Fibroblast of lung (primary cell): ENCODE measurements at places on chromosomes 16 and 17.

- peak; percentile 98 for DNase-seq
These were observed 83.4 kb downstream of the GAS7 start for GRCh38 chr17:10114931-10115535.

DNA sequence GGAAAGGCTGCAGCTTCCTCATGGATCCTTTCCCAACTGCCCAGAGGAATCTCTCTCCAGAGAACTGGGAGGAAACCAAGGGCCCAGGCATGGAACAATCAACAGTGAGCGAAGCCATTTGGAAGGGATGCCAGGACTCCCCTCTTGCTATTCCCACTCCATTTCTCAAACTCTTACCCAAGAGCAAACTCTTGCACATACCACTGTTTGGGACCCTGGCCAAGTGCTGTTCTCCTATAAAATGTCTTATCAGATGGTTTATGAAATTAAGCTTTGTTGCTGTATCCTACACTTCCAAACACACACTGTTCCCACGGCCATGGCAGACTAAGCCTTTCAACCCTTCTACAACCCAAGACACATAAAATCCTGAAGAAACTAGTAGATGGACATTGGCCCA lies 48.3 kb upstream of the AXIN2 start:
- DNase-seq = no peak

DNA sequence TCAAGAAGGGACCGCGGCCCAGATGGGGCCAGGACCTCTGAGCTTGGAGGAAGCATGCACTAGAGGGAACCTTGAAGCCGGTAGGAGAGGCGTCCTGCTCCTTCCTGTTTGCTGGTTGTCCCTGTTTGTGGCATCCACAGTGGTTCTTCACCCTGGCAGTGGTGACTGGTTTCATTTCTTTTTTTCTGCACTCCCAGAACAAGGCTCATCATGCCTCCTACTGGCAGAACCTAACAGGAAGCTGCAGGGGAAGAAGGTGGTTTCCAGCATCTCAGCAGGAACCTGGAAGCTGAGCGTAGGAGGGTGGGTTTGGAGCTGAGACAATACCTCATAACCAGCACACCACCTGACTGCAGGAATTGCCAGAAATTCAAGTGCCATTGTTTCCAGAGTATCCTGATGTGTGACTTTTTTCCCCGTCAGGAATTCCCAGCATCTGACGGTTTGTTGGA lies 5.8 kb downstream of the TMEM231 start:
- peak; percentile 55 for DNase-seq

GRCh38 chr17:66543526-66543925 lies 241.1 kb downstream of the PRKCA start:
- peak; percentile 60 for DNase-seq

GRCh38 chr17:46082257-46082656 lies 83.2 kb downstream of the STH start:
- DNase-seq = no peak

- no peak for DNase-seq
These were observed 12.7 kb upstream of the N4BP1 start for GRCh38 chr16:48622456-48623303.

DNA sequence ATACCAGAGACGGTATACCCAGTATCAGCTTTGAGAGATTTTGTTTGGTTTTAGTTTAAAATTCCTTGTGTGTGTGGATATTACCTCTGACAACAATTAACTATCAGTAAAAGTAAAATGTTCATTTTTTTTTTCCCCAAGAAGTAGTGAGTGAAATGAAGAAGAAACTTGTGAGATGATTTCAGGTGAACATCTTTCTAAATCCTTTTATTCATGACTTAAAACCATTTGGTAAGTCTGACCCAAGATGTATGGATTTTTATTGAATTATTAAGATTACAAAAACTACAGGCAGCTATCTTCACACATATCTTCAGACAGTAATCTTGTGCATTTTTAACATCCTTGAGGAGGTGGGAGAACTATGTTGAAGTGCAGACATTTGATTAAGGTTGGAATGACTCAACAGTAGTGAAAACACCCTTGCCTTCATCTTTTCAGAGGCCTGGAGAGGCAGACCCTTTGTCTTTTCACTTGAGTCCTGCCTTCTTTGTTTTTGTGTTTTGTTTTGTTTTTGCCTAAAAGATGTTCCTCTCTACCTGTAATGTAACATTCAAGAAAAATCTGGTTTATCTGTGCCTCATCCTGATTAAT lies 240.3 kb upstream of the TBX2 start:
- peak; percentile 43 for DNase-seq

- DNase-seq = no peak
These were observed 97.5 kb downstream of the METRNL start for GRCh38 chr17:83176623-83177583.

- DNase-seq = no peak
These were observed 77.0 kb upstream of the TMEM132E start for GRCh38 chr17:34502426-34502825.

DNA sequence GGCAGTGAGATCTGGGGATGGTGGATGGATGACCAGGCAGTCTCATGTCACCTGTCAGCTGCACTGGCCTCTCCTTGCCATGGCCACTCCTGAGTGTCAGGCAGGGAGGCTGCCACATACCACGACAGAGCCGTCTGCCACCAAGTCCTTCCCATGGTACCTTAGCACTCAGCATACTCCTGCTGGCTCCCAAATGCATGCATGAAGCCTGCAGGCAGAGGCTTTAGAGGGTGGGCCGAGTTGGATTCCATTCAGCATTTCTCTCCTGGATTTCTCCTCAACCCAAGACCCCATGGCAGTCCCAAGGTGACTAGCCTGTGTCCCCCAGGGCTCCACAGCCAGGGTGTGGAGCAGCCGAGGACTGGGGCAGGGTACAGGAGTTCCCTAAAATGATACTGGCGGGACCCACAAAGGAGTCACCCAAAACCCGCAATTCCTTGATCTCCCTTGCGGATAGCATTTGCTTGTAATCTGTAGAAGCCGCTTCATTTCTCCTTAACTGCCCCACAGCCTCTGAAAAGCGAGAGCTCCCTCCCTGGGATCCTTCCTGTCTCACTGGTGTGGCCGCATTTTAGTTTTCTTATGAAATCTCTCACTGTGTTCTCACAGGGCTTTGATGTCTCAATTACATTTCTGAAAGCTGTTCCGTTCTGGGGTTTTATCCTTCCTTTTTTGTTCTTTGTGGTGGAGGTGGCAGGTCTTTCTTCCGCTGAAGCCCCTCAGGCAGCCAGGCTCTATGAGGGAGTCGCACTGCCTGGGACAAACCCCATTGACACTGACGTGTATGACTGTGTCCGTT lies 141.4 kb downstream of the SOCS1 start:
- DNase-seq = no peak

DNA sequence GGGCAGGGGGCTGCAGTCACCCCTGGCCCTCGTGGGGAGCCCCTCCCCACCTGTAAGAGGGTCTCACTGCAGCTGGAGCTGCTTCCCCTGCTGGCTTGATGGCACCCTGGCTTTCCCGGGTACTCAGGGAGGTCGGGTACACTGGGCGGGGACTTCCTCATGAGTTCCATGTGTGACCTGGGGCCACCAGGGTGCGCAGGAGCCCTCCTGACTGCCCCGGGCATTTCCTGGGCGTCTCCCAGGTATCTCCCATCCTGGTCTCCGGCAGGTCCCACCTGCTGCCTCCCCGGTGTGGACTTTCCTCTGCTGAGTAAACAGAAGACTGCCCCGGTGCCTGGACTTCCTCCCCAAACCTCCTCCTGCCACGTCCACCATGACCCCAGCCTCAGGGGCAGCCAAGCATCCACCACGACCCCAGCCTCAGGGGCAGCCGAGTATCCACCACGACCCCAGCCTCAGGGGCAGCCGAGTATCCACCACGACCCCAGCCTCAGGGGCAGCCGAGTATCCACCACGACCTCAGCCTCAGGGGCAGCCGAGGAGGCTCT lies 40.9 kb downstream of the CBFA2T3 start:
- no peak for DNase-seq

DNA sequence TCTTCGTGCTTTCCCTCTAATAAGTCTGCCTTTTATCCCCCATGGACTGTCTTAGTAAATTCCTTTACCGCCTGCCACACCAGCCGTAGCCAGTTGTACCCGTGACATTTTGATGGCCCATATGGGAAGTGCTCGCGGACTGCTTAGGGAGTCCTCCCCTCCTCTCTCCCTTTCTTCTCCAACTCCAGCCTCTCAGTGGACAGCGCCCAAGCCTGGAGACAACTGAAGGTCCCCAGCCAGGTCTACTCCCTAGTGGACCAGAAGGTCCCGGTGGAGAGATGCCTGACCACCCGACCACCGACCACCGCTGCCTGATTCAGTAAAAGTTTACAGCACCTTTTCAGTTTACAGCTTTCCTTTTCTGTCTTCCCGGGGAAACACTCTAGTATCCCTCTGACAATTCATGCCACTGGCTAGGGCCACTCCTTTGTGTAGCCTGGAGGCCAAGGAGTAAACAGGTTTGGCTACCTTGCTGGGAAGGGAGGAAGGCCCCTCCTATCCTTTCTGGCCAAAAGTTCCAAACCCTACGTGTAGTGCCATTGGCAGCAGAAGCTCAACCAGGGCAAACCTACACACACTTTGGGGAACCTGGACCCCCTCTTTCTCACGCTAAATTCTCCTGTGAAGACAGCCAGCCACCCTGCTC lies 18.0 kb downstream of the CTRB2 start:
- no peak for DNase-seq
